ENCODE measurements at places on chromosomes 7 and 10.

DNA sequence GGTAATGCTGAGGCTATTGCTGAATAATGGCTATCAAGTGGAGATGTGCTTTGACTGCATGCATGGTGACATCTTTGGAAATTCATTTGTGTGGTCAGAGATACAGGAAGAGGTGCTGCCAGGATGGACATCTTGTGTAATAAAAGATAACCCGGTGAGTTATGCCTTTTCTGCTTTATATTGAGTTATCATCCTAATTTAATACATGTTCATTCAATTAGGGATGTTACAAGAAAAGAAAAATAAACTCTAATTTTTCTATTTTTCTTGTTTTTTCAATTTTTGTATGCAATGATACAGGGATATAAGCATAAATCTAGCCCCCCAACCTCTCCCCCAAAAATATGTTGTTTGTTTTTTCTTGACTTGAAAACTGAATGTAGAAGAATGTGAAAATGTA lies 26.4 kb upstream of the LMOD2 start:
- DNase-seq = no peak

GRCh38 chr7:79453558-79454360 lies at the start of gene MAGI2:
MAGI2 (minus strand) TSS chr7:79453667; CDS start chr7:79453320, 347 bp downstream.
- peak; percentile 75 for DNase-seq

DNA sequence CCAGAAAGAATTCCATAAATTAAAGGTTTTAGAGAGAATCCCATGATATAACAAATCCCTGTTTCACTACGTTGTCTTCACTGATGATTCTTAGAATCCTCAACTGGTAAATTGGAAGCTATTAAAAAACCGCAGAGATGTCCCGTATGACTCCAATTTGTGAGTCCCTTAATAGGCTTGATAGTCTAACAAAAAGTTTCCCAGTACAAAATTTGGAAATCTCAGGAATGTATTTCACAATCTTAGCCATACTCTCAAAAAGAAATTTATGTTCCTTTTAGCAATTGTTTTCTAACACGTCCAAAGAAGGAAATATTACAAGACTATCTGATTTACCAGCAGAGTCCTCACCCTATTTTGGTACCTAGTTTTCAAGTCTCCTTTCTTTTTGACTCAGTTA lies 2.5 kb downstream of the TES start:
- peak; percentile 15 for DNase-seq

DNA sequence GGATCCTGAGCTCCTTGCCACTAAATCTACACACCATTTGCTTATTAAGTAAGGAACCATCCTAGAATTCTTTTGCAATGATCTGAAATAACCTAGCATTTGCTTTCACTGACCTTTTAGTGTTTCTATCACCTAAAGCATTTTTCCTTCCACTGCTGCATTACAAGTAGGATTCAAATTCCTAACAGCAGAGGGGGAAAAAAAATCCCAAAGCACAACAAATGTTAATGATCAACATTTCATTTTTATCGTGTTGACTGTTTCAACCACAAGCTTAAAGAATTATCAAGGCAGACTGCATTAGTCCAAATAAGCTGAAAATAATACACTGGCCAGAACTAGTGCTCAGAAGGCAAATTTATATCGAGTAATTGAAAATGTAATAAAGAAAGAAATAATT lies 174.7 kb upstream of the TCF7L2 start:
- DNase-seq = peak; percentile 21

- DNase-seq = peak; percentile 36
These were observed 815 bp downstream of the CCSER2 start for GRCh38 chr10:84329196-84329611.

DNA sequence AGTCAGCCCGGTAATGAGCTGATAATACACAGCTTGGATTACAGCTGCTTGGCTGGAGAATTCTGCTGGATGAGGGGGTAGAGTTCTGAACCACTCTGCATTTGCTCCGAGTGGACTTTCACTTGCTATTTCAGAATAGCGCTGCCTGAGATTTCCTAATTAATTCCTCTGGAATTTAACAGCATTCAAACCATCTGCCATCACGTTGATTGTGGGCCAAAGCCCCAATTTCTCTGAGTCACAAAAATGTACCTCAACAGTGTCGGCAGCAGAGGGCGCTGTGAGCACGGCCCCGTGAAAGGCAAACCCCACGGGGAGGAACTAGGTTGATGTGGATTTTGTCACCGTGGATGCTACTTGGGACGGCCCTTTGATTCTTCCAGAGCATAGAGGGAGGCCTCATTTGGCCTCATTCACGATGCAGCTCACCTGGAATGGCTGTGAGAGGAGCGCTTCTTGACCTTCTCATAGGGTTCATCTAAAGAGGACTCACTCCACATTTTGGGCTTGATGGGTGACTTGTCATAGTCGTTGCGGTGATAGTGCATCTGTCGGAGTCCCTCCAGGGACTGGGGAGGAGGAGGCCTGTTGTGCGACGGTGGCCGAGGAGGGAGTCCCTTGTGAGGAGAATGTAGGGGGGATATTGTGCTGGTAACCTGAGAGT lies 73.3 kb downstream of the PRPF18 start:
- DNase-seq = peak; percentile 63

DNA sequence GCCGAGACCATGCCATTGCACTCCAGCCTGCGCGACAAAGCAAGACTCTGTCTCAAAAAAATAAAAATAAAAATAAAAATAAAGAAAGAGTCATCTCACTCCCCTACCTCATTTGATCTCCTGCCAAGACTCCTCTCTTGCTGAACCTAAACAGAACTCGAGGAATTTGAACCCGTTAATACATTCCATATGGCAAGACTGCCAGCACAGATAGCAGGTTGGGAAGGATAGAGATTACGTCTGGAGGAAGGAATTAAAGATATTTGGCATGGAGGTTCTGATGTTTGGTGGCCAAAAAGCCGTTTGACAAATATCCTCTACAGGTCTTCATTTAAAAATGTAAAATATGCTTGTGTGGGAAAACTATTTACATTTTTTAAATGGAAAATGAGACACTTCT lies 549.6 kb downstream of the HTR7 start:
- no peak for DNase-seq
